ENCODE measurements at places on chromosomes 11 and 22.
A peak's percentile ranks its signal among the peaks of the same experiment; 100 is the strongest.

GRCh38 chr11:30432178-30432577, 109.3 kb downstream of the ARL14EP start:
- no peak for ATAC-seq

DNA sequence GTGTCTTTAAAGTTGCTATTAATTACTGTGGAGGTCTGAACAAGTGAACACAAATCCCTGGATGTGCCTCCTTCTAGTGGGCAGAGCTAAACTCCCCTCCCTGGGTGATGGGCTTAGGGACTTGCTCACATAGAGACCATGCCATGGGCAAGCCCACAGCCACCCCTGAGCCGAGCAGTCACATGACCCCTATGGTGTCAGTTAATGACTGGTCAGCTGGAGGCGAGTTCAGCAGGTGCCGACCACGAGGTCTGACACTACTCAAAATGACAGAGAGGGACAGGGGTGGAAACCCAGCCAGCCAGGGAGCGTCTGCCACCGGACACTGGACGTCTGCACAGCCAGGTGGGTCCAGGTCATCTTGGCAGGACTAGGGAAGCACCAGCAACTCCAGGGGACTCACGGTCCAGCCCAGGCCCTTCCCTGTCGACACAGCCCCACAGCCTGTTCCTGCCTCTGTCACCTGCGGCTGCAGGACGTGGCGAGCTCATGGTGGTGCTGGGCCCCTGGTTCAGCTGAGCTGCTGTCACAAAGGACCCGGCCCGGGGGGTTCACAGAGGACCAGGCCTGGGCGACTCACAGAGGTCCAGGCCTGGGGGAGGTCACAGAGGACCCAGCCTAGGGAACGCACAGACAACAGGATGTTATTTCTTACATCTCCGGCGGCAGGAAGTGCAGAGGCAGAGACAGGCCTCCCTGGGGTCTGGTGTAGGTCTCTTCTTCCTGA, 135.0 kb downstream of the BRD1 start:
- ATAC-seq: no peak

DNA sequence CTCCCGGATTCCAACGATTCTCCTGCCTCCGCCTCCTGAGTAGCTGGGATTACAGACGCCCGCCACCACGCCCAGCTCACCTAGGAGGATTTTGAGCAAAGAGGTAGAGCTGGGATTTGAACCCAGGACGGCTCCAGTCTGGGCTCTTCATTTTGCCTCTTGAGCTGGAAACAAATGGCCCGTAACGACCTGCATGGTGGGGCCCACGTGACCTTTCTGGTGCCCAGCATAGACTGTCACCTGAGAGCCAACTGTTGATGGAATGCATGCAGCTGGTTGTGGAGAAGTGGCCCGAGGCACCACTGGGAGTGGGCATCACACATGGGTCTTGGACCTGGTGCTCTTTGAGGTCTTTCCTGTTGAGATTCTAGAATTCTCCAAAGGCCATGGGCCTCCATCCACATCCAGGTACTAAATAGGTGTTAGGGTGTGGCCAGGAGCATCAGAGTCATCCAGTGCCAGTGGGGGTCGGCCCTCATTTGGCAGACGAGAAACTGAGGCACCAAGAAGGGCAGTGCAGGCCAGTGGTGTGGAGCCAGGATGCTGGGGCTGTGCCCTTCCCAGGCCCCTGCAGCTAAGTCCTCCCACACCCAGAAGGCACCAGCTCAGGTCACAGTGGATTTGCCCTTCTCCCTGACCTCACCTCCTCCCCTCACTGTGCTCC, 3.9 kb downstream of the ATF4 start:
- no peak for ATAC-seq

GRCh38 chr11:75797792-75798191, 17.2 kb upstream of the UVRAG start:
- no peak for ATAC-seq

DNA sequence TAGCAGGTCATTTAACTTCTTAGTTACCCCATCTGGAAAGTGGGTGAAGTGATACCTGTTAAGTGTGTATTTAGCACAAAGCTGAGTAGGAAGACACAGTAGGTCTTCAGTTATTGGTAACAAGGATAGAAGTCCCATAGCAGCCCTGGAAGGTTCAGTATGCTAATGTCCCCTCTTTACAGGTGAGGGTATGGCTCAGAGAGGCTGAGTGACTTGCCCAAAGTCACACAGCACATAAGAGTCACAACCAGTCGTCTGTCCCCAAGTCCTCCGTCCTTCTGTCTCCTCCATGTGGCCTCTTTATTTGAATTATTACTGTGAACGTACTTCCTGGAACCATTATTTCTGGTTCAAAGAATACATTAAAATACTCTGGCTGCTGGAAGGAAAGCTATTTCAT, 10.5 kb downstream of the ASPHD2 start:
- ATAC-seq: no peak

DNA sequence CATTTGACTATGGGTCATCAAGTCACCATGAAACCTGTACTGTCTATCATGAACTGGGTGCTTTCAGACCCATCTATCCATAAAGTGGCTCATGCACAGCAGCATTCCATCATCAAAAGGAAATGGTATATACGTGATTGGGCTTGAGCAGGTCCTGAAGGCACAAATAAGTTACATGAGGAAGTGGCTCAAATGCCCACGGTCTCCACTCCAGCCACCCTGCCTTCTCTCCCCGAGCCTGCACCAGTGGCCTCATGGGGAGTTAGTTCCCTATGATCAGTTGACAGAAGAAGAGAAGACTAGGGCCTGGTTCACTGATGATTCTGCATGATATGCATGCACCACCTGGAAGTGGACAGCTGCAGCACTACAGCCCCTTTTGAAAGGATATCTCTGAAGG, 312.5 kb downstream of the TENM4 start:
- ATAC-seq: no peak

- no peak for ATAC-seq
Measured at GRCh38 chr11:96307776-96308140, 35.2 kb downstream of the MAML2 start.

DNA sequence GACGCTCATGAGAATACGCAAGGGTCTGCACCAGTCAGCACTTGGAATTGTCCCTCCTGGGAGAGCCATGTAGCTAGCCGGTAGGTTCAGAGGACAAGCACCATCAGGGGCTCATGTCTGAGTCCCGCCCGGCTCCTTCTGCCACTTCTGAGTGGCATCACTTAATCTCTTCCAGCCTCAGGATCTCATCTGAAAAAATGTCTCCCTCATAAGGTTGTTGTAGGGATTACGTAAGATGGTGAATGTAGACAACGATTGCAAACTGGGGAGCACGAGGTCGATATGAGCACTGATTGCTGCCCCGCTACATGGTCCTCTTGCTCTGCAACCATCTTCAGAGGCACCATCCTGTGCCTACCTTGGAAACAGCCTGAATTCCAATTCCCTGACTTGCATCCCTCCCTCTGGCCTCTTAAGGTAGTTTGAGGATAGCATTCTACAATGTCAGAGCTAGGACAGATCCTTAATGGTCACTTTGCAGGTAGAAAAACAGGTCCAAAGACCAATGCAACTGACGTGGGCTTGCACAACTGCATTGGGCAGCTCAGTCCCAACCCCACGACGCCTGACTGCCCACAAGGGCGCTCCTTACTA, 115.8 kb upstream of the TMEM45B start:
- no peak for ATAC-seq

GRCh38 chr11:76048763-76049162, 157.5 kb downstream of the WNT11 start:
- no peak for ATAC-seq

DNA sequence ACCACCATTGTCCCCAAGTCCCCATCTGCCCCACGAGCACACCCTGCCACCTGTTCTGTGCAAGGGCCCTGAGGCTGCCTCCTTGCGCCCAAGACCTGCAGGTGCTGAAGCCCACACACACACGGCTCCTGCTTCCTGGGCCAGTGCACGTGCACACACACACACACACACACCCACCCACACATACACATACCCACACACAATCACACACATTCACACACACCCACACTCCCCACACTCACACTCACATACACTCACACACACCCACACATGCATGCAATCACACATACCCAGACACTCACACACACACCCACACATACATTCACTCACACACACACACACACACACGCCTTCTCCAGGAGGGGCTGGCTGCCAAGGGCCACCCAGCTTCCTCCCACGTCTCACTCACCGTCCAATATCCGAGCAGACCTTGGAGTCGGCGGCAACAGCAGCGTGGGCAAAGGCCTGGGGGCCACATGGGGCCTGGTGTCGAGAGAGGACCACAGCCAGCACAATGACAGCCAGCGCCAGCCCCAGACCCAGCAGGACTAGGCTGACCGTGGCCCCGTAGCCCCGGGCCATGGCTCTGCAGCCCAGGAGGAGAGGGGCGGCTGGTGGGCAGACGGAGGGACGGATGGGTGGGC, 616 bp downstream of the GGT5 start:
- no peak for ATAC-seq

- ATAC-seq: no peak
Measured at GRCh38 chr11:126815111-126815510, 185.5 kb downstream of the KIRREL3 start.

- no peak for ATAC-seq
Measured at GRCh38 chr11:5547982-5548381, 358 bp downstream of the OR52H1 start.

DNA sequence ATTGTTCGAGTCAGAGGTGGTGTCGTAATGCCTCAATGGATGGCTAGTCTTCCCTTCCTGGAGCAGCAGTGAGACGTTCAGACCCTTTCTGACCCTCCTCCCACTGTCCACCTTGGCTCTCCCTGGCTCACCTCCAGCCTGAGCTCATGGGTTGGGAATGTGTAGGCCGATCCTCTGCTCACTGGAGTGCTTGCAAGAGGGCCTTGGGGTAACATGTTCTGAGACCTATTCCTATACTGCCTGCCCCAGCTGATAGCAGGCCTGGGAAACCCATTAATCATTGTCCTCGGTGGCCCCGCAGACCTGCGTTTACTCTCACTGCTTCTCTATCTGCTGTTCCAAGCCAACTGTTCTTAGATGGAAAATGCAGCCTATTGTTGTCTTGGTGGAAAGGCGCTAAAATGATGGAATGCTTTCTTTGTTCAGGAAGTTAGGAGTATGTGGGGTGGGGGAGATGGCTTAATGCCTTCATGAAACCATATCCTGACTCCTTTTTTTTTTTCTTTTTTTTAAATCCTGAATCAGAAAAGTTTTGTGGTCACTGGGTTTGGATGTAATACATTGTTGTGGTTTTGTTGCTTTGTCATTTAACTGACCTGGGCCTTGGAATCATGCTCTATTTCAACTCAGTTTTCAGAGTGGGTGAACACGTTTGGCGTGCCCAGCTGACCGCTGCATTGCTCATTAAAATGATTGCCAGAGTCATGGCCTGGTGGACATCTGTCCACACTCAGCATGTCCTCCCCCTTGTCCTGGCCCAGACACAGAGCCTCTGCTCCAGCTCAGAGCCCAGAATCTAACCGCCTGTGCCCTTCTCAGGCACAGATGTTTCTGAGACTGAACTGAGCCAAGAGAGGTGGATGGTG, 72.5 kb downstream of the MICAL2 start:
- peak; percentile 32 for ATAC-seq

- peak; percentile 9 for ATAC-seq
Measured at GRCh38 chr11:2519862-2520735, 75.3 kb downstream of the KCNQ1 start.

DNA sequence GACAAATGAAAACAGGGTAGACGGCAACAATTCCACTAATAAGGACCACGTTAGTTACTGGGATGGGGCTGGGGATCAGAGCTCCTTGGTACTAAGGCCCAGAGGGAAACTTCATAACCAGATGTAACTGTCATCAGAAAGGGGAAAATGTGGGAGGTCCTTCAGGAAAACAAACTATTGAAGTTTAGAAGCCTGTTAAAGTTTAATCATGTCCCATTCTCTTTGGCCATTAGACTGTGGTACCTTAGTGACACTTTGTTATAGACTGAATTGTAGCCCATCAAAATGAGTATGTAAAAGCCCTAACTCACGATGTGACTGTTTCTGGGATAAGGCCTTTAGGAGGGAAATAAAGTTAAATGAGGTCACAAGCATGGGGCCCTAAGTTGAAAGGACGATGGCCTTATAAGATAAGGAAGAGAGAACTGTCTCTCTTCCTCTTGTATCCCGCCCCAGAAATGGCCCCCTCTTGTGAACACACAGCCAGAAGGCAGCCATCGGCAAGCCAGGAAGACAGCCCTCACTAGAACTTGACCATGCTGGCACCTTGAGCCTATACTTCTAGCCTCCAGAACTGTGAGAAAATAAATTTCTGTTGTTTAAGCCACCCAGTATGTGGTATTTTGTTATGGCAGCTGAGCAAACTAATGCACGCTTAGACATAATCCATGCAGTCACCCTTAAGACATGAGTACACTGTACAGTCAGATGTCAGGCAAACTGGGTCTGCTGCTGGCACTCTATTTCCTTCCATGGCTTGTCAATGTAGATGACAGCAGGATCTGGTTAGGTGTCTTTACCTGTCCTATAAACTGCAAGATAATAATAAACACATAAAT, 26.9 kb upstream of the USP47 start:
- ATAC-seq: no peak

- no peak for ATAC-seq
Measured at GRCh38 chr11:87491381-87491780, 453.6 kb downstream of the TMEM135 start.

GRCh38 chr11:4782454-4782853, 12.7 kb upstream of the OR51F1 start:
- no peak for ATAC-seq

DNA sequence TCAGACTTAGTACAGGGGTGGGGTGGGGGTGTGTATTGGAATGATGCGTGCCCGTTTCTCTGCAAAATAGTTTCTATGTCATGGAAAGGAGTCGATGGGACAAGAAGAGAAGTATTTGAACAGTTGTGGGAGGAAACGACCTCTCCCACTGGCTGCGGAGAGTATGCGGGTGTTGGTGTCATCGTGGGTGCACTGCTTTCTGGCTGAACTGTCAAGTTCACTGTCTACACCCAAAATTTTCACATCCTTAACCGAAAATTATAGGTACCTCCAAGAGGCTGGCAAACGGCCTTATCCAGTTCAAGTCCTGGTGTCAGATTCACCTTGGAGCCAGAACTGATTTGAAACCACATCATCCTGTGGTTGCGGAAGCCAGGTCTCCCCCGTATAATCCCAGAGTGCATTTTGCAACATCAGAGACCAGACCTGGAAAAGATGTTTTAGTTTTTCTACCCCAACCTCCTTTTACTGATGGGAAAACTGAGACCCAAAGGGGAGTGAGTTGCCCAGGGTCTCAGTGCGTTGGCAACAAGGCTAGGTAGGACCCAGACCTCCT, 497 bp upstream of the SSRP1 start:
- no peak for ATAC-seq

DNA sequence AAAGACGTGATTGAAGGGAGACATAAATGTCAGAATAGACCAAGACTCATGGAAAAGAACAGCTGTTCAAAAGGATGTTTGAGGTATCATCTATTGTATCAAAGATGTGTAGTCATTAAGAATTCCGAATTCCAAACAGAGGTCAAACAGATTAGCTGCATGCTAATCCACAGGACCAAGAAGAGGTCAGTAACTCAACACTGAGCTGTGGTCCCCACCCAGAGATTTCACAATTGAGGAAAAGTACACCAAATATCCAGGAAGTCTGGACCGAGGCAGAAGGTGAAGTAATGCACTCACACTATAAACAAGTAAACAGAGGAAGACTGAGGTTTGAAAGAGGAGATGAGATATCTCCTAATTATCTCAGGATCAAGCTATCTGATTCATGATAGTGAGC, 29.6 kb upstream of the OR5P2 start:
- ATAC-seq: no peak

Data from gastroesophageal sphincter (tissue), 4 donors.